ENCODE measurements at places on chromosomes 5 and 9. TPM values are rescaled to one million over a fixed set of nuclear protein-coding genes. Genes with fewer than 3 reads are reported as not detected.

Gene PCDHB12
- total RNA-seq, result 2.6 TPM

DNA sequence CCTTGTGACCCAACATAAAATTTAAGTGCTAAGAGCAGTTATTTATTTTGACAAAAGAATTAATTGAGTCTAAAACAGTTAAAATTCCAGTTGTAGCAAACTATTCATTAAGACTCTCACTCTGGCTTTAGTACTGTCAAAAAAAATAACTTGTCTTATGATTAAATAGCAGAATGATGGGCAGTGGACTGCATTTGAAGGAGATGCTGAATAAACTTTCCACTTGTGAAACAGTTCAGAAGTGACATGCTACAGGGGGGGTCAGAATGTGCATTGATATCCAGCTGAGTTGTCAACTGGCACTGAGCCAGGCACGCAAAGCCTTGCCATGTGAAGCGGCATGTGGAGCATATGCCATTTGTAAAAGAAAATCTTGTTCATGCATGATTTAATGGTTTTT is 76.0 kb downstream of the FCHO2 start:
- DNase-seq, result peak; percentile 30

GRCh38 chr9:112279501-112279900 is 53.9 kb downstream of the PTBP3 start:
- DNase-seq, result no peak

DNA sequence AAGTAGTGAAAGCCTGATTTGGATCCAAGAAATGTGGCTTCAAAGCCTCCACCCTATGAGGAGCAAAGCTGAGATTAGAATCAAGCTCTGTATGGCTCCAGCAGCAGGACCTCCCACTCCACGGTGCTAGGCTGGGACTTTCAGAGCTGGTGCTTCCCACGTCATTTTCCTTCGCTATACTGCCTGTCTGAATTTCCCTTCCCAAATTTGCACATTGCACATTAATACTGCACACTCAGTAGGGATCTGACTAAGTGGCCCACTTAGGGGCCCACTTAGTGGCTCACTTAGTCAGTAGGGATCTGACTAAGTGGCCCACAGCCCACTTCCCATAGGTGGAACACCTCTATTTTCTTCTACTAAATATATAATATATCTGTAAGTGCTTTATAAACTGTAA is 14.1 kb upstream of the SPDL1 start:
- DNase-seq, result no peak

DNA sequence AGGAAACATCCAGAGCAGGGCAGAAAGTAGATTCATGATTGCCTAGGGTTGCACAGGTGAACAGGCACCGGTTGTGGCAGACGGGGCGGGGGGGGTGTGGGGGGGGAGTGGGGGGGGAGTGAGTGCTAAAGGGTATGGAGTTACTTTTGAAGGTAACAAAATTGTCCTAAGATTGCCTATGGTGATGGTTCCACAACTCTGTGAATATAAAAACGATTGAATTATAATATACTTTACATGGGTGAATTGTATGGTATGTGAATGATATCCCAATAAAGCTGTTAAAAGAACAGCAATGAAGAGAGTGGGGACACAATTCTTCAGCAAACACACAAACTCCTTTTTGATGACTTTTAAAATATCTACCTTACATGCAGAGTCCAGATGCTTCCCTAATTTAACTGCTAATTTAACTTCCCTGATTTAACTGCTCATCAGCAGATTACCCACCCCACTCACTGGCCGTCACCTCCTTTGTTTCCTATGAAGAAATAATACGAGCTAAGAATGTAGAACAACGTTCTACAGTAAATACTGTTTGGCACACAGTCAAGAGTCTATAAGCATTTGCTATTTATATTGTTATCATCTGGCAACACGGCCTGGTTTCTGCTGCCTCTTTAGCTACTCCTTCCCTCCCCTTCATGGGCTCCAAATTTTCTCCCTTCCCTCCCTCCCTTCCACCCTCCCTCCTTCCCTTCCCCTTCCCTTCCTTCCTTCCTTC is 83.5 kb downstream of the PTCH1 start:
- no peak for DNase-seq
